Colonic mucosa (tissue), 4 donors: ENCODE measurements at places on chromosomes 5 and 9. TPM values are rescaled to one million over a fixed set of nuclear protein-coding genes. Genes with fewer than 3 reads are reported as not detected.

Gene GZMA
- total RNA-seq, result 5.7 TPM

Gene C9orf153
- not detected for total RNA-seq

Gene MAMDC2
- 7.0 TPM for total RNA-seq

Gene TMC1
- 0.42 TPM for total RNA-seq

Gene APBA1
- total RNA-seq, result 6.3 TPM

Gene SLC45A2
- total RNA-seq, result 0.32 TPM

Gene FBXO10
- 2.9 TPM for total RNA-seq

Gene OR13F1
- total RNA-seq, result not detected
